ENCODE measurements at places on chromosomes 2 and 18.

GRCh38 chr2:60708630-60709320 is 47.3 kb upstream of the PAPOLG start:
- no peak for DNase-seq

GRCh38 chr2:187774551-187775071 is 220.4 kb upstream of the TFPI start:
- no peak for DNase-seq

- DNase-seq, result no peak
These were observed 283.0 kb downstream of the RND3 start for GRCh38 chr2:150204451-150204850.

DNA sequence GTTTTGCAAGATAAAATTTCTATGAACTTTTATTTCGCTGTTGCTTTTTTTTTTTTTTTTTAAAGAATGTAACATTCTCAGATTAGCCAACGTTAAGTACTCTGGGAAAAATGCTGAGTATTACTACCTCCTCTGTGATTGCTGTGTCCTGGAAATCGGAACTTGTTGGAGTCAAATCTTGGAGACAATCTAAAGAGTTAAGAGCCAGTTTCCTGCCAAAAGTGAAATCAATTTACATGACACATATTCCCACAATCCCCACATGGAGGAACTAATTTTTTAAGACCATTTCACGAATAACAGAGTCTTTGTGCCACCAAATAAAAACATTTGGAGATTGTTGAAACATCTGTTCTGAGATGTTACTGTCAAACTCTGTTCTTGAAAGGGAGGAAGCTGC is 127.8 kb downstream of the MEP1B start:
- no peak for DNase-seq

GRCh38 chr2:64797881-64798575 is 144.3 kb upstream of the SERTAD2 start:
- DNase-seq, result no peak

DNA sequence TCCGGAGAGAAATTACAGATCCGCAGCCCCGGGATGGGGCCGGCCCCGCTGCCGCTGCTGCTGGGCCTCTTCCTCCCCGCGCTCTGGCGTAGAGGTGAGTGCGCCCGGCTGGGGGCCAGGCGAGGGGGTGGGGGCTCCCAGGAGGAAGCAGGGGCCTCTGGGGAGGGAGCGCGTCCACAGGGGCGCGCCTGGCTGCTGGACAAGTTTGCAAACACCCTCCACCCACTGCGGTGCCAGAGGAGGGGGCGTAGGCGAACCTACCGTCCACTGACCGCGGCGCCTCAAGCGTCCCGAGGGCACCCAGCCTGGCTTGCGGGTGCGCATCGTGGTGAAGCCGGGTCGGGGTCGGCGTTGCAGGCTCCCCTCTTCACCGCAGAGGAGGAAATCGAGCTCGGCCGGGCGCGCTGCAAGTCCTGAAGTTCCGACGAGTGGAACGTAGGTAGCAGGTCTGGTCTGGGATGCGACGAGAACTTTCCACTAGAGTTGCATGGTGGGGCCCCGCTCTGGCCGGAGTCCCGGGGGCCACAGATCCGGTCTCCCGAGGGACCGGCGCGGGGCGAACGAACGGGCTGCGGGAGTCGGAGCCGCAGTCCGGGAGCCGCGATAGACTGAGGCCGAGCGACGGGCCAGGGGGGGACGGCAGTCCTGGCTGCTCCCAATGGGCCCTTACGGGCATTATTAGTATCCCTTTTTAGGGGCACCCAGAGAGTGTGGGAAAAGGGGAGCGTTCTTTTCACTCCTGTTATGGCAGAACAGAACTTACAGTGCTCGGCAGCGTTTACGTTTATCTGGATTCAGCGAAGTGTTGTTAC is 502 bp downstream of the MERTK start:
- no peak for DNase-seq

- DNase-seq, result no peak
These were observed 120.5 kb downstream of the EIPR1 start for GRCh38 chr2:3257166-3257565.

Measured in CD4-positive, alpha-beta T cell (primary cell).